Activated CD4-positive, alpha-beta T cell treated with anti-CD3 and anti-CD28 coated beads for 4 hours (primary cell): ENCODE measurements at places on chromosomes 11 and 22.

- DNase-seq = no peak
Measured at GRCh38 chr11:23573429-23573828, 713.2 kb upstream of the CCDC179 start.

DNA sequence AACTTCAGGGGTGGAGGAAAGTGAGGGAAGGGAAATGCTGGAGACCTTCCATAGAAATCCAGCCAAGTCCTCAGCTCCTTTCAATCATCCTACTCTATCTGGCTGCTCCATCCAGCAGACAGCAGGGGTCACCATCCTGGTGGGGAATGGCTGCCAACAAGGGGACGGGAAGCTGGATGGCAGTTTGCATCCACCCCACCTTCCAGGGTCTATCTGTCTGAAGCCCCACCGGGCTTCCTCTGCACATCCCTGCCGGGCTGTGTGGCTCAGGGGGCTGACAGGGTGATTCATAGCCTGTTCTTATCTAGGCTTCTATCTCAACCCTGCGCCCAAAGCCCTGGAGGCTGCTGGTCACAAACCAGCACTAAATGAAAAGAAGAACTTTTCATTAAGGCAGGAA is 1.1 kb downstream of the SYTL2 start:
- DNase-seq = no peak

DNA sequence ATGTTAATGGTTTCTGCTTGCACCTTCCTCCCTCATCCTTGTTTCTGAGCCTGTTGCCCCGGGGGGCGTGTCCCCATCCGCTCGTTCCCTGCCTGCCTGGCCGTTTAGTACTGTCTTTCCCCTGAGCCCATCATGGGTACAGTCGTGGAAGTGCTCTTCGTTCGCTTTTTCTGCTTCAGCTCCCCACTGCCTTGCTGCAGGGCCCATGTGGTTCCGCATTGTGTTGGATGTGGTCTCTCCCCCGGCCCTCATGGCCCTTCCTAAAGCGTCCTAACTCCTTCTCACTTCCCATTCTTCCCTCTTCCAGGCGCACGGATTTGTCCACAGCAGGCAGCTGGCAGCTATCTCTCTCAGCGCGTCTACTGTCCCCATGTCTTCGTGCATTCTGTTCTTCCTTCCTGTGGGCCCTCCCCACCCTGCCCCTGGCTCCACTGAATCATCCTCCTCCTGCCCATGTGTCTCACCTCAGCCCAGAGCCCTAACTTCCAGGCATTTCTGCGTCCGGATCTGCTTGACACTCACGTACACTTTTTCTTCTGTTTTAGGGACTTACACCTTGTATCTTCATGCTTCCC is 98.1 kb downstream of the ZBTB16 start:
- no peak for DNase-seq

DNA sequence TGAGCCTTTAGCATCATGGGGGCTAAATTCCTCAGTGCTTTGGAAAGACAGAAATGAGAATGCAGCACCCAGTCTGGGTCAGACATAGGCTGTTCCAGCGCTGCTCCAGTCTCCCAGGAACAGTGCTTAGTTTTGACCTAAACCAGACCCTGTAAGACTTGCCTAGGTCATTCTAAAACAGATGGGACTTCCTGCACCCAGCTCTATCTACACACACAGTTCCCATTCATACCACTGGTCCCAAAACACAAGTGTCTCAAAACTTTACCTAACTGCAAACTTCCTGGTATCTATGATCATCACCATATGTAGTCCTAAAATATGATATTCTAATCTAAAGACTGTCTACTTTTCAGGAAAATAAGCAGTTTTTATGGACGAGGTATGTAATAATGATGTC is 37.9 kb downstream of the PRCP start:
- no peak for DNase-seq

DNA sequence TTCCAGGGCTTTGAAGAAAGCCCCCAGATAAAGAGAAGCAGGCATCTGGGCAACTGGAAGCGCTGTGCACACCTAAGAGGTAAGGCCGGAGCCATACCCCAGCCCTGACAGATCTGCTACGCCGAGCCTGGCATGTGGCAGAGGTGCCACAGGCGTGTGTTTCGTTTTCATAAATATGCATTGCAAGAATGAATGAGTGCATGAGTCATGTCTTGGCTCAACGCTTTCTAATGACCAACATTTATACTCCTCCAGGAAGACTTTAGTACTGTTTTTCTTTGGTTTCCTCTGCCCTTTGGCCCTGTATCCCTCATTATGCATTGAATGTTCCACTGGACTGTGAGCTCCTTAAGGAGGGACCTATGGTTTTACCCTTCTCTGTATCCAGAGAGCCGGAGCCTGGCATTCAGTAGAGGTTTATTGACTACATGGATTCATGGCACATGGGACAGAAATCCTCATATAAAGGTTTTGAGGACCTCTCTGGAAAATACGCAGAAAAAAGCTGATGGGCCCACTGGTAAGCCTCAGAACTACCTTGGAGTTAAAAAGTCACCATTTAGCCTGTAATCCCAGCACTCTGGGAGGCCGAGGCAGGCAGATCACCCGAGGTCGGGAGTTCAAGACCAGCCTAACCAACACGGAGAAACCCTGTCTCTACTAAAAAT is 38.9 kb upstream of the CSNK2A3 start:
- no peak for DNase-seq

DNA sequence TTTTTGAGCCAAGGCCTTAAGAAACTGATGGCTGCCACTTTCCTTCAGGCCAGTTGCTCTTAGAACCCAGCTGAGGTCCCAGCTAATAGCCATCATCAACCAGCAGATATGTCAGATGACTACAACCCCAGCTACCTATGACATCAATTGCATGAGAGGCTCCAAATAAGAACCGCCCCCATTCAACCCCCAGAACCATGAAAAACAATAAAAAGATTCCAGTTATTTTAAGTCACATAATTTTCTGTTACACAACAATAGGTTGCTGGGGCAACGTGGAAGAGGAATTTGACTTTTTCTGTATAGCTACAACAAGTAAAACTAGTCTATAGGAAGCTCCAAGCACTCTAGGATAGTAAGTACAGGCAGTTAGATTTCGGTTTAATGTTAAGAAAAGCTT is 216.3 kb upstream of the MTNR1B start:
- no peak for DNase-seq

DNA sequence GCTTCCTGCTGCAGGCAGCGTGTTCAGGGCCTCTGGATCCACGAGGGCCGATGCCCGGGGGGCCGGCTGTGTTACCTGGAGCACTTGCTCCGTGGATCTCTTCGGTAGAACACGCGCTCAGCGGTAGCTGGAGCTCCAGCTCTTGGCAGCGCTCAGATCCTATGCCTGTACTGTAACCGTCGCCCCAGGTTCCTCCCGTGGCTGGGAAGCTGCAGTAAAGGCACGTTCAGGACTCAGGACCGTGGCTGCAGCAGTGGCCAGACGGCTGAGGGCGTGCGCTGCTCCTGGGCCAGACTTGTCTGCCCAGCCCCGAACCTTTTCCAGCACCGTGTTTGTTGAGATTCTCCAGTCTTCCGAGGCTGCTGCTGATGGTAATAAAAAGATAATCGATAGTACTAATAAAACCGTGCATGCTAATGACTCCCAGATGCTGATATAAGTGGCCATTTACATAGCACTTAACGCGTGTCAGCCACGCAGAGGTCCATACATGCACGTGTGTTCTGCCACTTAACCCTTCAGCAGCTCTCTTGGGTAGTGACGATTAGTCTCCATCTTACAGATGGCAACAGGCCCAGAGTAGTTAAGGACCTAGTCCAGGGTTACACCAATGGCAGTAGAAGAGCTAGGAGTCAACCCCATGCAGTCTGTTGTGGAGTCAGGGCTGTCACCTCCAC is 1.4 kb downstream of the MOV10L1 start:
- no peak for DNase-seq

DNA sequence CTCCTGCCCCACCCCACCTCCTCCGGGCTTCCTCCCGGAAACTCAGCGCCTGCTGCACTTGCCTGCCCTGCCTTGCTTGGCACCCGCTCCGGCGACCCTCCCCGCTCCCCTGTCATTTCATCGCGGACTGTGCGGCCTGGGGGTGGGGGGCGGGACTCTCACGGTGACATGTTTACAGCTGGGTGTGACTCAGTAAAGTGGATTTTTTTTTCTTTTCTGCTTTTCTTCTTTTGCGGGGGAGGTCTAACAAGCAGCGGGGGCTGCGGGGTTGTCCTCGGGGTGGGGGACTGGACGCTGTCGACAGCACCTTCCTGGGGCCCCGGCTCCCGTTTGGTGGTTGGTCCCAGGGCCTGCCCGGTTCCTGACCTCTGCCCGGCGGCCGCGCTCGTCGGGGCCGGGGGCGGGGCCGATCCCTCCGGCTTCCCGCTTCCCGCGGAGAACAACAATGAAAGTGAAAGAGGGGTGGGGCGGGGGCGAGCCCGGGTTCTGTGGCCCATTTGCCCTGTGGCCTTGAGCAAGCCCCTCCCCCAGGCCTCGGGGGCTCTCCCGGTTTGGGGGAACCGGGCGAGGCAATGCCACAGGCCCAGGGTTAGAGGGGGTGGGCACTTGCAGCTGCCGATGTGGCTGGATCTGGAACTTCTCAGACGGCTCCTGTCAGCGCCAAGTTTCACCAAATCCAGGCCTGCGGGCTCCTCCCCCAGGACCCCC is 975 bp upstream of the MDK start:
- peak; percentile 61 for DNase-seq

DNA sequence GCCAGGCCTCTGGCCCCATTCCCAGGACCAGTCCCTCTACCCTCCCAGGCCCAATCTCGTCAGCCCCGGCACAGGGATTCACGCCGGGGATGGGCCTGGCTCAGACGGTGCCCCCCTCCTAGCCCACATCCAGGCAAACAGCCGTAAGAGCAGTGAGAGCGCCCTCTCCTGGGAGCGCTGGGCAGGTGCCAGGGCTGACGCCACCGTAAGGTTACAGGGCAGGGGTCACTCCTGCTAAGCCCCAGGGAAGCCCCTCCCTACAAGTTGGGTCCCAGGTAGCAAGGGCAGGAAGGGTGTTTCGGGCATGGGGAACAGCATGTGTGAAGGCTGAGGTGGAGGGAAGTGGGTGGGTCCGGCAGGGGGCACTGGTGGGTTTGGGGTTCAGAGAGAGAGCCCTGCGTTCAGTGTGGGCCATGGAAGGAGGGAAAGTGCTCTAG is 19.2 kb upstream of the PPARA start:
- DNase-seq = no peak

- no peak for DNase-seq
Measured at GRCh38 chr11:84549217-84549616, 1077.9 kb downstream of the DLG2 start.

DNA sequence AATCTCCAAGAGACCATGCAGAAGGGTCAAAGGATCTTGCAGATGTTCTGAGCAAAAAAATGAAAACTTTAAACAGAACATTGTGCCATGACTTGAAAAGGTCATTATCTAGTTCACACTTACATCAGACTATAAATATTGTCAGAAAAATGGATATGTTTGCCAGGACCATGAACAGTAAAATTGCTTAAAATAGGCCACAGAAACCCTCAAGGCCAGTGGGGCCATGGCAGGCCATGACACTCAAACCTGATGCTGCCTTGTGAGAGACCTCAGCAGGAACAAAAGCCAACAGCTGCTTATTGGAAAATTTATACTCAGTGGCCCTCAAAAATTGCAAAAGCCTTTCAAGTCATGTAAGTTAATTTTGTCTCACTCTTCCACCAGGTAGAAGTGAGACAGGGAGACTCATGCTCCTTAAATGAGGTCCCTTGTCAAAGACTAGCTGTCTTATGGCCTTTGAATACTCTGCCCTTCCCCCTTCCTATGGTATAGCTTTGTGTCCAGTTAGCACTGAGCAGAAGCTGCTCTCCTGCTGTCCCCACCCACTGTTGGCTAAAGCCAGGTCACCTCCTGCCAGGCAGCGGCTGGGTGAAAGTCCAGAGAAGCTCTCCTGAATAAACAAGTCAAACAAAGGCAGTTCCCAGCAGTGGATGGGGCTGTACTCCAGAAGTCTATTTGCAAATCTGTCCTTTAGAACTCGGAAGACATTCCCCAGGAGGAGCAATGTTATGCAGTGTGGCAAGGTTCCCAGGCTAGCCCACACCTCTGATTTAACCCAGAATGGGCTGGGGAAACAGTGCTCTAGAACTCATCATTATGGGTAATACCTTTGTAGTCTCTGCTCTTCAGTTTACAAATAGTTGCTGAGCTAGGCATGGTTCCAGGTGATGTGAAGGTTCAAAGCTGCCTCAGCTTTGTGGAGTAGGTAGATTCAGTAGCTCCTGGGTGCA is 21.4 kb downstream of the ADM start:
- no peak for DNase-seq

DNA sequence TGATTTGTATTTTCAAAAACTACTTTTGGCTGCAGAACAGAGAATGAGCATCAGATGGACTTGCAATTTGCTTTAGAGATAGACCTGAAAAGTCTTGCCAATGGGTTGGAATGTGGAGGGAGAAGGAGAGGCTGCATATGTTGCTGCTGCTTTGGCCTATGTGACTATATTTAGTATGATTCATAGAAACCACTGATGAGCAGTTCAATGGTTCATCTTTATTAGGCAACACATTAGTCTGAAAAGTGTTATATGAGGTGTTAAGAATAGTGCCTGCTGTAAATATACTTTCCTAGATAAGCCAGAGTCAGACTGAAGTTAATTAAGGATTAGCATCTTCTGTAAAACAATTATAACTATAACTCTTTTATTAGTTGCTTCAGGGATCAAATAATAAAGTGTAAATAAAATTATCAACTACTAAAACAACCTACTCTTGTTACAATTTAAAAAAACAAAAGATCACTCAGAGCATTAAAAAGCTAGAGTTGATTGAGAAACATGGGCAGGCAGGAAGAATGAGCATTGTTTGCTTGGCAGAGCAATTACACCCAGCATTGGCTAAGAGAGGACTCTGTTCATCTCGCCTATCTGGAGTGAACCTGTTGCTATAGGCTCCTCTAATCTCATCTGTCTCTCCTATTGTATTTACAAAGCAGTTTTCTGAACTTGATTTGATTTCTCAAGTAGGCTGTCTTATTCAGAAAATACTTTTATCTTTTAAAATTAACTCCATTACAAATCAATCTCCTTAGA is 36.3 kb downstream of the HORMAD2 start:
- DNase-seq = no peak

DNA sequence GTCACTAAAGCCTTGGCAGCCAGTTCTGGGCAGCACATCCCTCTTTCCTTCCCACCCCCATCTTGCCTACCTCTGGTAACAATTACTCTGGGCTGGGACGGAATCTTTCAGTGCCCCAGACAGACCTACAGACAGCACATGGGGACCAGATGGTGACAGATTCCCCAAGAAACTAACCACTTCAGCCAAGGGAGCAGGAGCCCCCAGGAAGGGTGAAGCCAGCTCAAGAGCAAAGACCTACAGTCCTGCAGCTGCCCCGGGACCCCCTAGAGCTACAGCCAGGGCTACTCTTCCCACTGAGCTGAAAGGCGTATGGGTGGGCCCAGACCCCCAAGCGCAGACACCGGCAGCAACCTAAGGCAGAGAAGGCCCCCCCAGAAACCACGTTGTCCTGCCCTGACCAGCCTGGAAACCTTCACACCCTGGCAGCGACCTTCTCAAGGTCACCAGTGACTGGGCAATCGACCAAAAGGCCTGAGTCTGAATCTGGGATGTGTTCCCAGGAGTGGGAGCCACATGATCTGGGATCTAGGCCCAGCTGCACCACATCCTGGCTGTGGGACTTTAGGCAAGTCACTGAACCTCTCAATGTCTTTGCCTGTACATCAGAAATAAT is 65.8 kb downstream of the LRRC32 start:
- DNase-seq = no peak

- DNase-seq = no peak
Measured at GRCh38 chr11:72039856-72040401, 40.4 kb downstream of the NUMA1 start.

- no peak for DNase-seq
Measured at GRCh38 chr11:74720596-74721478, 10.4 kb downstream of the CHRDL2 start.

GRCh38 chr11:28838741-28839140 is 730.6 kb downstream of the METTL15 start:
- DNase-seq = no peak

- DNase-seq = no peak
Measured at GRCh38 chr22:45235851-45236342, 4.8 kb downstream of the KIAA0930 start.
